ENCODE measurements at places on chromosomes 6 and 20.

GRCh38 chr20:56451056-56451765 lies 17.2 kb upstream of the RTF2 start:
- no peak for DNase-seq

DNA sequence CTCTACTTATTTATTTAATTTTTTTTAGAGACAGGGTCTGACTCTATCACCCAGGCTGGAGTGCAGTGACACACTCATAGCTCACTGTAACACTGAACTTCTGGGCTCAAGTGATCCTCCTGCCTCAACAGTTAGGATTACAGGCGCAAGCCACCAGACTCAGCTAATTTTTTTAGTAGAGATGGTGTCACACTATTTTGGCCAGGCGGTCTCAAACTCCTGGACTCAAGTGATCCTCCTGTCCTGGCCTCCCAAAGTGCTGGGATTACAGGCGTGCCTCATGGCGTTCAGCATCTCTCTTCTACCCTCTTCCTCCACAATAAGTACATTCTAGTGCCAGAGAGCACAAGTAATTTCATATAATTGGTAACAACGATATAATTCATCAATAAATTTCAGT lies 5.5 kb downstream of the SSR1 start:
- no peak for DNase-seq

DNA sequence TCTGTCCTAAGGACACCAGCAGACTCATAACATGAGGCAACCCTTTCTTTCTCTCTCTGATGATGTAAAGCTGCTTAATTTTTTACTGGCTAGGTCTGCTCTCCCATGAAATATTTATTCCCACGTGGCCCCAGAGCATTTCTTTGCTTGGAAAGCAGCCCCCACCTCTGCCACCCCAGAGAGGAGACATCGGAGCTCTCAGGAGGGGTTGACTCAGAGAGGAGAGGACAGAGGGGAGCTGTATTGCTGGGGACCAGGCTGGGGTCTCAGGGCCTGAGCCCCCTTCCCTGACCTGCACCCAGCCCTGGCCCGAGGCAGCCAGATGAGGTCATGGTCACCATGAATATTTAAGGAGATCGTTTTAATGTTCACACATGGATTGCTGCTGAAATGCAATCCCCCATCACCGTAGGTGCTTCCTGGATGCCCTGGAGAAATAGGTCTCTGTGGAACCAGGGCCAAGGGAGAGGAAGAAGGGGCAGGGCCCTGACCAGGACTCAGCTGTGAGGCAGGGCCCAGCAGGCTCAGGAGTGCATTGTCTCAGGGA lies 117.5 kb downstream of the DLL1 start:
- DNase-seq = no peak

DNA sequence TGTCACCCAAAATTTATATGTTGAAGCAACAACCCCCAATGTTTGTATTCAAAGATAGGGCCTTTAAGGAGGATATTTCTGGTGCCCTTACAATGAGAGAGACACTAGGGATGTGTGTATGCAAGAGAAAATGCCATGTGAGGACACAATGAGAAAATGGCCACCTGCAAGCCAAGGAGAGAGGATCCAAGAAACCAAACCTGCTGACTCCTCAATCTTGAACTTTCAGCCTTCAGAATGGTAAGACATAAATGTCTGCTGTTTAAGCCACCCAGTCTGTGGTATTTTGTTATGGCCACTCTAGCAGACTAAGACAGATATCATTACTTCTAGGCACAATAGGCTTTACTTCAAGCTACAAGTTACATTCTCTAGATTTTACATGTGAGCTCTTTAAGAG lies 1145.1 kb upstream of the MAP3K7 start:
- no peak for DNase-seq

- no peak for DNase-seq
Measured at GRCh38 chr20:53312957-53313356, 280.7 kb downstream of the ZNF217 start.

DNA sequence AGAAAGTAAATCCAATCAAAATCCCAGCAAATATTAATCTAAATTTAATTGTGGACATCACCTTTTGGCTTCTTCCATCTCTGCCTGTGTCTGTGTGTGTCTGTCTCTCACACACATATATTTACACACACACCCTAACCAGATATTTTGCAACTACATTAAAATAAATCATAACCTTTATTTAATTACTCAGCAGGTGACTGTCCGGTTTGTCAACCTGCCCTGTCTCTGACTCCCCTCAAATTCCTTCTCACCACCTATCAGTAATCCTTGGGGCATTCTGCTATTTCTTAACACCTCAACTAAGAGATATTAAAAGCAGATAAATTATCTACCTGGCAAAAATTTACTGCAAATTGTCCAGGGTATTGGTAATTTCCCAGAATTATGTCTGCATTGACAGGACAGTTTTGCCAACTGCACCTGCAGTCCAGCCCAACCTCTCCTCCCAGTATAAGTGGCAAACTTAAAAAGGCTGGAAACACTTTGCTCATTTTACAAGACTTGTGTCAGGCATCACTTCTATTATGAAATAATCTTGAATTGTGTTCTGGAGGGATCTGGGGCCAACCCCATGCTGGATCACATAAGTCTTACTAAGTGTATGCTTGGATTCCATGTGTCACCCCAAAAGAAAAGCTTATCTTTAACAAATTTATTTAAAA lies 216.1 kb downstream of the GMDS start:
- DNase-seq = no peak

DNA sequence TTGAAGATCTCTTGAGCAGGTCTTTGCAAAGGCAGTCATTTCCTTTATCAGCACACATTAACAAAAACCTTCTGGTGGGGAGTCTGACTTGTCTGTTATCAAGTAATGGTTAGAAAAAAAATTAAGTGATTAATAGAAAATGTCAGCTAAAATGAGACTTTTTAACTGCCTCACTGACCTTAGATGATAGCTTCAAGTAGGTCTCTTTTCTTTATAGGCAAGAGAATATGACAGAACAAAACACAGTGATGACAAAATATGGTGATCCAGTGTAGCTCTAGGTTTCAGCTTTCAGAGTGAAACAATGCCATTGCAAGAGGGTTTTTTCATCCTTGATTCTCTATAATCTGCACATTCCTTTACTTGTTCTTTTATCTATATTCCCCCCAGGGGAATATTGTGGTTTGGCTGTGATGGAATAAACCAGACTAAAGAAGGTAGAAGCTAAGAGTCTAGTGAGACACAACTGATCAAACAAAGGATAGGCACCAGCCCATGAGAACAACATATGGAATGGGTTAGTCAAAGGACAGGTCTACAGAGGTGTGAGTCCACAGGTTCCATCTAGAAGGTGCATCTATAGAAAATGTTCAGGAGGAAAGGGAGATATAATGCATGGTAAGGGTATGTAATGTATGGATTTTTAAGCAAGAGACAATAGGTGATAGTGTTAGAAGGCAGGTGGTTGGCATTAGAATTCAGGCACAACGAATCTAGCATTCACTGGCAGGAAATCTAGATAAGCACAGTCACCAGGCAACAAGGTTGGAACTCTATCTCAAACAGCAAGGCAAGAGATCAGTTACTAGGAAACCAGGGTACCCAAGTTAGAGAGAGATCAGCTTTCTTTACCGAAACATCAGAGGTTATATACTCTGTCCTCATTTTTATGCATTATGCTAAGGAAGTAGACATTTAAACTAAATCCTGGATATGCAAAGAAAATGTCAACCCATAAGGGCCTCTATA lies 228.9 kb upstream of the SMLR1 start:
- DNase-seq = no peak

- no peak for DNase-seq
Measured at GRCh38 chr6:88047510-88048150, at the start of gene SPACA1. Gene SPACA1 (plus strand): TSS chr6:88047841. CDS start chr6:88047906, 65 bp downstream.

- DNase-seq = no peak
Measured at GRCh38 chr6:53484476-53485280, 60.2 kb downstream of the GCLC start.

- DNase-seq = no peak
Measured at GRCh38 chr20:11917663-11918062, at the start of gene BTBD3. Gene BTBD3 (plus strand): TSS chr20:11917893. CDS start chr20:11918276, 383 bp downstream.

- no peak for DNase-seq
Measured at GRCh38 chr6:163094881-163095280, 319.6 kb upstream of the QKI start.

GRCh38 chr6:157570752-157571151 lies 189.8 kb downstream of the ZDHHC14 start:
- no peak for DNase-seq

DNA sequence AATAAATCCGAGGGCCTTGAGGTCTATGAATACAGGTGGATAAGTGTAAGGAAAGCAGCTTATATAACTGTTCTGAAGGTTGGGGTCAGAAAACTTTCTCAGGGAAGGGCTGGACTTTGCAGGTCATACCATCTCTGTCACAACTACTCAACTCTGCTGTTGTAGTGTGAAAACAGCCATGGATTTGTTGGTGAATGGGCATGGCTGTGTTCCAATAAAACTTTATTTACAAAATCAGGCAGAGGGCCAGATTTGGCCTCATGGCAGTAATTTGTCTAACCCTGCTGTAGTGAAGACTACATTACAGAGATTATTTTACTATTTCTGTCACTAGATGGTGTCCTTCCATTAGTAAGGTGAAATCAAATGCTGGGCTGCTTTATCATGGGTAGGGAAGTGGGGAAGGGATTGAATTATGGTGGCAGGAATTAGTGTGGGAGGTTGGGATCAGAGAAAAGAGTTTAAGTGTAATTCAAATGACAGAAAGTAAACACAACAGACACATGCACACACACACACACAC lies 409.6 kb upstream of the CHD6 start:
- no peak for DNase-seq

DNA sequence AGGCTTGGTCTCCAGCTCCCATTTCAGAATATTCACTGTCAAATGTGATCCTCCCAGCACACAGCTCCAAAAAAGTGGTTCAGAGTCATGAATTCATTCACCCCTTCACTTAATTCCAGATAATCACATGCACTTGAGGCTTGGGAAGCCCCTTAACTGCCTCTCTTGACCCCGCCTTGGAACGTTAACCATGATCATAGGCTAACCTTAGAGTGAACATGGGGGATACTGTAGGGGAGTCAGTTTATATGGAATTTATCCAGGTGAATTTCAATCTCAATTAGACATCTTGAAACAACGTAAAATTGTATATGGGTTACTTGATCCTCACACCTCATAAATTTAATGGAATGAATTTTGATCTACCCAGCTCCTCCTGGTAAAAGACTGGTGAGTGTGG lies 346.8 kb upstream of the ARID1B start:
- DNase-seq = no peak

Measured in GM12892 (cell line).